Epithelial cell of prostate (primary cell): ENCODE measurements at places on chromosomes 11 and 22.

DNA sequence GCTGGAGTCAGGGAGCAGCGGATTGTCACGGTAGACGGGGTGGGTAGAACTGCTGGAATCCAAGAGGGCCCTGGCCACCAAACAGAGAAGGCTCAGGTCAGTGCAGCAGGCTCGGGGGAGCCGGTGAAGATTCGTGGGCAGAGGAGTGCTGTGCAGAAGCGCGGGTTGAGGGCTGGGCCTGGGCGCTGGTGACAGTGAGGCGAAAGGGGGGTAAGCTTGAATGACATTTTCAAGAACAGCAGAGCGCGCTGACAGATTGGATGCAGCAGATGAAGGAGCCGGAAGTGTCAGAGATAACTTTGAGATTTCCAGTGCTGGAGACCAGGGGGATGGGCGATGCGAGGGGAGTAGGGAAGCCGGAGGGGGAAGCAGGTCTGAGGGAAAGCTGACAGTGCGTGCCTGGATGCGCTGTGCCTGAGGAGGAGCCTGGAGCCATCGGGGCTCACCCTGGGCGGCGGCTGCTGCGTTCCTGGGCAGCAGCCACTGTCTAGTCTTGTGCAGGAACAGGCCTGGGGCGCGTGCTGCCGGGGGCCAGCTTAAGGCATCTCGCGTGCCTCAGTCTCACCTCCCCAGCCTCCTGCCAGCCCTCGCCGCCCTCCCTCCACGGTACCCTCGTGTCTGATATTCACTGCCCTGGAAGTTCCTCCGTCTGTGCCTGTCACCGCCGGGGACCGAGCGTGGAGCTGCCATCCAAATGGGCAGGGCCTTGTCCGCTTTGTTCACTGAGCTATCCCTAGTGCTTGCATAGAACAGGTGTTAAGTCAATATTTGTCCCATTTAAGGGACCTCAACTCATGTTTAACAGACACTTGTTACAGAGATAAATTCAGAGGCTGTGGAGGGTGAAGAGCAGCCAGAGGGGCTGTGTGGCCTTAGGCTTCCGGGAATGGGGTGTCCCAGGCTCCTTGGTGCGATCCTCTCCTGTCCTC lies 5.2 kb downstream of the GRIK4 start:
- no peak for DNase-seq

- DNase-seq = peak; percentile 66
These were observed 817 bp downstream of the RELT start for GRCh38 chr11:73376803-73377629.

- DNase-seq = no peak
These were observed 8.4 kb downstream of the P2RY2 start for GRCh38 chr11:73226297-73227006.

DNA sequence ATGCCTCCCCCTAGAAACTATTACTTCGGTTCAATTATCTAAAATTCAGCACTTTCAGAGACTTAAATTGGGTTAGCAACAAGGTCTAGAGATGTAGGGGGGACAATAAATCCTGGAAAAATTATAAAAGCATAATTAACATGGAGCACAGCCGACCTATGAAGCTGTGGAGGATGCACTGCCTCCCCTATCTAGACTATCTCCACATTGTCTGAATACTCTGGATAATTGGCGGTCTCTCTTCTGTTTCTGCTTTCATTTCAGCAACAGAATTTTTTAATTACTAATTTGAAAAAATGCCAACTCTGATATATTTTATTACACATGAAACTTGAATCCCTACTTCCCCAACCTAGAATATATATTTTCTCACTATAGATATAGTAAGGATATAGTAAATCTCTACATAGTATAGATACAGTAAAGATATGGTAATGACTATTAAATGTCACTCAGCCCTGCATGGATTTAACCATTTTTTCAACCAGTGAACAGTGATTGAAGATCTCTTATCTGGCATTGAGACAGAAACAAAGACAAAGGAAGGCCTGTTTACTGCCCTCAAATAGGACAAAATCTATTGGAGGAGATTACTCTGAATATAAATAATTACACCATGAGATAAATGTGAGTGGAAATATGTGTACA lies 157.6 kb downstream of the BLID start:
- no peak for DNase-seq

DNA sequence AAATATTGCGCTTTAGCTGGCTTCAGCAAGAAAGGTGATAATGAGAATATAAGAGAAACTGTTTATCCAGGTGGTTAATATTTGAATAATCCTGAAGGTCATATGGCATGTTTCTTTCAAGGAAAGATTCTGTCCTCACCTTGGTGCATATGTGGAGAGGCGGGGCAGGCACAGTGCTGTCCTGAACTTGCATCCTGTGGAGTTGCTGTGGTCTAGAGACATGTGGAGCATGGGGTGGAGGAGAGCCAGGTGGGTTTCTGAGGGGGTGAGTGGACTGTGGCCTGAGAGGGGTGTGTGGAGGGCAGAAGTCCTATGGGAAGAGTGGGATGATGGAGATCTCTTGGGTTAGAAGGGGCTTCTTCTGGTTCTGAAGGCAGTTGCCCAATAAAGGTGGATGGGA lies 65.5 kb downstream of the GRIK4 start:
- DNase-seq = no peak

DNA sequence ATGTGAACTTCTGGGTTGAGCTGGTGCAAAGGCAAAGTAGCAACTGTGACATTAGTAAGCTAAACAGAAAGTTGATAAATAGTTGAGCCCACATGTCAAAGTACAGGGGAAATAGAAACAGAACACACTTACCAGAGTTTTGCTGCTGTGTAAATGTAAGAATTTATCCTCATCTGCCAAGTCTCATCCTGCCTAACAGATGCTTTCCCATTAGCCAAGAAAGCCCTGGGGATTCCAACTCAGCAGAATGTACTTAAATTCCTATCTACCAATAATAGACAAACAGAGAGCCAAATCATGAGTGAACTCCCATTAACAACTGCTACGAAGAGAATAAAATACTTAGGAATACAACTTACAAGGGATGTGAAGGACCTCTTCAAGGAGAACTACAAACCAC lies 7.3 kb upstream of the OR51A2 start:
- DNase-seq = no peak

- peak; percentile 39 for DNase-seq
These were observed 13.5 kb downstream of the FSHB start for GRCh38 chr11:30244265-30244664.

- no peak for DNase-seq
These were observed 28.1 kb downstream of the NRXN2 start for GRCh38 chr11:64694821-64695365.

DNA sequence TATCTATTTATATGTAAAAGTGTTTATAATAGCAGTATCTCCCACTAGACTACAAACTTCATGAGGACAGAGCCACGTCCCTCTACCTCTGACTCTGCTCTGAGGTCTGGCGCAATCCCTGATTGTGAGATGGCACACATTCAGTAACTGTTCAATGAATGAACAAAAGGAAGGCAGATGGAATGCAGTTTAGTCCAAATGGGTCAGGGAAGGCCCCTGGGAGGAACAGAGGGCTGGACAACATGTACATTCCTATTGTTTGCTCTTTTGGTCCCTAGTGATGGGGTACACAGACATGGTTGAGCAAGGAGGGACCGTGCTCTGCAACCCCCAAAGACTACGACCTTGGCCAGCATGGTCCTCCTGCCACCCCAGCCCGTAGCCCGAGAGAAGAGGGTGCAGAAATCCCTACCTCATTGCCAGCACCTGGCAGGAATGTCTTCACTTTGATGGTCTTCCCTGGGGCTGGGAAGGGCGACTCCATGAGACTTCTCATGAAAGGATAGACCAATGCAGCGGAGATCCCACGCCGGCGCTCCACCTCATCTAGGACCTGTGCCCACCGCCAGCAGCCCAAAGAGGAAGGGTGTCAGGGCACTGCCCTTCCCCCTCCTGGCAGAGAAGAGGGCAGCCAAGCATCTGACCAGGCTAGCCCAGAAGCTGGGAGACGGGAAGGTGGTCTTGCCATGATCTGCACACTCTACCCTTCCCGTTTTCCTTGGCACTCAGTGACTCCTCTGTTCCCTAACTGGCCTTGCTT lies 24.3 kb downstream of the RPL27A start:
- no peak for DNase-seq

DNA sequence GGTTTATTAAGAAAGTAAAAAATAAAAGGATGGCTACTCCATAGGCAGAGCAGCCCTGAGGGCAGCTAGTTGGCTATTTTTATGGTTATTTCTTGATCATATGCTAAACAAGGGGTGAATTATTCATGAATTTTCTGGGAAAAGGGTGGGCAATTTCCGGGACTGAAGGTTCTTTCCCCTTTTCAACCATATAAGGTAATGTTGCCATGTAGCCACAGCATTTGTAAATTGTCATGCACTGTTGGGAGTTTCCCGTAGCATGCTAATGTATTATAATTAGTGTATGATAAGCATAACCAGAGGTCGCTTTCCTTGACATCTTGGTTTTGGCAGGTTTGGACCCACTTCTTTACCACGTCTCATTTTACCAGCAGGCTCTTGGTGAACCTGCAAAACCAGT lies 610.4 kb upstream of the B3GAT1 start:
- no peak for DNase-seq

DNA sequence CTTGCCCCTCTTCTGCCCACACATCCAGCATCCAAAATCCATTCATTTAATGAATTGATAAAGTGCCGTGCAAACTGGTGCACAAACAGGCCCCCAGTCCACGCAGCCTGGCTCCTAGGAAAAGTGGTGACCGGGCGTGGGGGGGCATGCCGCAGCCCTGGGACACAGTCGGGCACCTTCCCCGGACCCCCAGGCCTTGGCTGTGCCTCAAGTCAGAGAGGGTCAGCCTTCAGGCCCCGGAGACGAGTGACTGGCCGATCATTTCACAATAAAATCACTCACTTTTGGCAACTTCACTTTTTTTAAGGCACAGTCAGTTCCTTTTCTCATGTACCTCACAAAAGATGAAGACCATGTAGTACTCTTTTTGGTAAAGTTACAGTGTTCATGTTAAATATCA lies 8.0 kb downstream of the CDPF1 start:
- no peak for DNase-seq

GRCh38 chr11:57900320-57900719 lies 123.4 kb upstream of the OR9Q1 start:
- DNase-seq = peak; percentile 80

DNA sequence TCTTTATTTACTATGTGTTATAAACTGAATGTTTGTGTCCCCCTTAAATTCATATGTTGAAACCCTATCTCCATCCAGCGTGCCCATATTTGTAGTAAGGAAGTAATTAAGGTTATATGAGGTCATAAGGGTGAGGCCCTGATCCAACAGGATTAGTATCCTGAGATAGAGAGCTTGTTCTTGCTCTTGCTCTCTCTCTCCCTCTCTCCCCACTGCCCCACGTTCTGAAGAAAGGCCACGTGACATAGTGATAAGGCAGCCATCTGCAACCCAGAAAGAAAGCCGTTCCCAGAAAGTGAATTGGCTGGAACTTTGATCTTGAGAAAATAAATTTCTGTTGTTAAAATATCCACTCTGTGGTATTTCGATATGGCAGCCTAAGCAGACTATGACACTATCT lies 212.5 kb downstream of the SWAP70 start:
- no peak for DNase-seq

DNA sequence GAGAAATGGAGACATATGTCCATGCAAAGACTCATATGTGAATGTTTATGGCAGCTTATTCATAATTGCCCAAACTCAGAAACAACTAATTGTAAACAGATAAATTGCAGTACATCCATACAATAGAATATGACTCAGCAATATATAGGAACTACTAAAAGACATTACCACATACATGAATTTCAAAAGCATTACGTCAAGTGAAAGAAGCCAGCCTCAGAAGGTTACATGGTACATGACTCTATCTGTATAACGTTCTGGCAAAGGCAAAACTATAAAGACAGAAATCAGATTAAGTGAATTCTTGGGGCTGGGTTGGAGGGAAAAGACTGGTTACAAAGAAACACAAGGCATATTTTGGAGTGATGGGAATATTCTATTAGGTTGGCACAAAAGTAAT lies 7.2 kb downstream of the KCTD21 start:
- DNase-seq = no peak

DNA sequence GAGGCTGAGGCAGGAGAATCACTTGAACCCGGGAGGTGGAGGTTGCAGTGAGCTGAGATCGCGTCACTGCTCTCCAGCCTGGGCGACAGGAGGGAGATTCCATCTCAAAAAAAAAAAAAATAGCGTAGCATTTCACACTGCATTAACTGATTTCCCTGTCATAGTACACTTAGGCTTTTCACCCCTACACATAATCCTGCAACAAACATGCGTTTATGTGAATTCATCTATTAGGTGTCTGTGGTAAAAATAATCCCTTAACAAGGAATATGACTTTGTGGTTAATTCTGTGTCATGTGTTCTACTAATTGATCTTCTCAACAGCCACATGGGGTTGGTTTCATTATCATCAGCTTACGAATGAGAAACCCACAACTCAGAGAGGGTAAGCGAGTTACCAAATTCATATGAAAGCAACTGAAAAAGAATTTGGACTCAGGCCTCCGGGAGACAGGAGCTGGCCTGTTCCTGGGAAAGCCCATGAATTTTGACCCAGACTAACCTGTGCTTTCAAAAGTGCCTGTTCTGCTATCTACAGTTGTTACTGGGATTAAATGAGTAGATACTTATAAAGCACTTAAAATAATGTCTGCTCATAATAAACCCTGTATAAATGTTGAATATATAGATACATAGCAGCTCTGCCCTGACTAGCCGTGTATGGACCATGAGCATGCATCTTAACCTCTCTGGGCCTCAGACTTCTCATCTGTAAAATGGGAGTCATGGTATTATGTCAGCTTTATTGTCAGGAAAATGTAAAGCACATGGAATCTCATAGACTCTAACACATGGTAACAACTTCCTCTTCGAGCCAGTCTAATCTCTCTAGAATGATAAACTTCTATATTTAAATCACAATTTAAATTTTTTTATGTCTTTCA lies 36.6 kb downstream of the KCNJ1 start:
- no peak for DNase-seq

DNA sequence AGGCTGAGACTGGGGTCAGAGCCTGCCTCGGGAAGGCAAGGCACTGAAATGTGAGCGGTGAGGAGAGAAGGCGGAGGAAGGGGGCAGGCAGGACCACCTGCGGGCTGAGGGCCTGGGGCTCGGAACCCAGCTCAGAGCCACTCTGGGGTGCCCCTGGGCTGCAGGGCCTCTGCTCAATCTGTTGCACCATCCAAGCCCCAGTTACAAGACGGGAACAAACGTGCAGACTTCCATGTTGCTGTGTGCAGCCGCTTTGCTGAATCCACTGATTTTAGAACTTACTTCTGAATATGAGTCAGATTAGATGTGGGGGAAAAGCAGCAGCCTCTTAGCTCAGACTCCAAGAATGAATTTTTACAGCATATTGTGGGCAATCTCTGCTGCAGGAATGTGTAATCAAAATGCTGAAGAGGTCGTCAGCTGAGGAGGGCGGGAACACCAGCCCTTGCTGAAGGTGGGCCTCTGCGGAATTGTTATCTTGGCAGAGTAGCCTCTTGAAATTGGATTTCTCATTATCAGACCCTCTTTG lies 21.6 kb downstream of the PARVG start:
- no peak for DNase-seq
